ENCODE measurements at places on chromosomes 11 and 22.

DNA sequence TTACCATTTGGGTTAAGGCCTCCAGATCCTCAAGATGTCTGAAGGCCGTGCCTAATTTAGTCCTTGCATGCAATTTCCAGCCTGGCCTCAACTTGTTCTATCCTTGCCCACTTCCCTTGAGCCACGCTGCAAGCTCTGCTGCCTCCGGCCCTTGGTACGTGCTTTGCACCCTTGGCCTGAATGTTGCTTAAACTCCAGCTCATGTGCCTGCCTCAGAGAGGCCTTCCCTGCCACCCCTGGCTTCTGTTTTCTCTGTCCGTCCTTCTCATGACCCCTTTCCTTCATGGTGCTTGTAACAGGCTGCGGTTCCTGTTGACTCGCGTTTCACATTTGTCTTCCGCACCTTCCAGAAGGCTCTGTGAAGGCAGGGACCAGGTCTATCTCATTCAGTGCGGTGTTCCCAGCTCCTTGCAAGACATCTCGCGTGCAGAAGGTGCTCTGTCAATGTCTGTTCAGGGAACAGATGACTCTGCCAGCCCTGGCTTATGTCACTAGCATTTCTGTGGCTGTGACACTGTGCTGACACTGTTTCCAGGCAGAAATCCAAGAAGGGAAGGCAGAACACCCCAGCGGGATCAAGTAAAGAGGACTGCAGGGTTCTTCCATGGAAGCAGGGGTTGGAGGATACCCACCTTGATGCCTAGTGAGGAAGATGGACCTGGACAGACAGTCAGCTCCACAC is 61.8 kb downstream of the FBLN1 start:
- no peak for DNase-seq

DNA sequence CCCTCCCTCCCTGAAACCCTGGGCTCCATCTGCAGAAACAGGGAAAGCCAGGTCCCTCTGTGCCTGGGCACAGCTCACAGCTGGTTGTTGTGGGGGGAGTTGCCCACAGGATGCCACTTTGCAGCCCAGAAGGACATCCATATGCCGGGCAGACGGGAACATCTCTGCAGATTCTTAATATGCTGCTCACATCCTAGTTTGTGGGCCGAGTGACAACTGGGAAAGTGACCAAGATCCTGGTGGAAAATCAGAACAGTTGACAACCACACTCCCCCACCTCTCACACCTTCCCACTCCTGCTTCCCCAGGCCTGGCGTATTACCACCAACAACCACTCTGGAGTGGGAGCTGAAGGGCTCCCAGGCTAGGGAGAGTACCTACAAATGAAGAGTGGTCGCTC is 7.3 kb upstream of the SCGB1A1 start:
- no peak for DNase-seq

GRCh38 chr11:59574932-59575502 is 40.6 kb downstream of the OSBP start:
- no peak for DNase-seq

DNA sequence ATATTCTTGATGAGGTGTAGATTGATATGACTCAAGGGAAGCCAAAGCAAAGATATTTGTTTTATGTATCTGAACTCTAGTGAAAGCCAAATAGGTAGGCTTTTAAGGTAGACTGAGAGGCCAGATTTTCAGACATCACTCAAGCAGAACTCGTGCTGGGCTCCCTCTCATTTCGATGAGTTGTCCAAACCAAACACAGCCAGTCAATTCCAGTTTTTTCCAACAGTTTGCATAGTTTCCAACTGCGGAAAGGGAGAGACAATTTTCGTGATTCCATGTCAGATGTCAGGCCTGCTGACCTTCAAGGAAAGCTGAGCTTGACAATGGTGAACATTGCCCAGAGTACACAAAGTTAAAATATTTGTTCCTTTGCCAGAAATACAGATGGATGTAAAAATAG is 110.9 kb upstream of the MPPED2 start:
- no peak for DNase-seq

DNA sequence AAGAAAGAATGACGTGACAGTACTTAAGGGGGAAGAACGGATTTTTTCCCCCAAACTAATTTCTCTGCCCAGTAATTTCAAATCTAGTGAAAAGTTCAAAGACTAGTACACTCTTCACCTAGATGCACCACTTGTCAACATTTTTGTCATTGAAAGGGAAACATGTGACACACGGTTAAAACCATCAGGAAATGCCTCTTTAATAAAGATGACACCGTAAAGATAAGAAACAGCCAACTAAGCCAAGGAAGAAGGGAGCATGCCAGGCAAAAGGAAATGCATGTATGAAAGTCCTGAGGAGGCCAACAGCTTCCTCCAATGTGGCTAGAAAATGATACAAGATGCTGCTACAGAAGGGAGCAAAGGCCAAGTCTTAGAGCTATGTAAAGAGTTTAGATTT is 49.4 kb downstream of the RSF1 start:
- DNase-seq = no peak

DNA sequence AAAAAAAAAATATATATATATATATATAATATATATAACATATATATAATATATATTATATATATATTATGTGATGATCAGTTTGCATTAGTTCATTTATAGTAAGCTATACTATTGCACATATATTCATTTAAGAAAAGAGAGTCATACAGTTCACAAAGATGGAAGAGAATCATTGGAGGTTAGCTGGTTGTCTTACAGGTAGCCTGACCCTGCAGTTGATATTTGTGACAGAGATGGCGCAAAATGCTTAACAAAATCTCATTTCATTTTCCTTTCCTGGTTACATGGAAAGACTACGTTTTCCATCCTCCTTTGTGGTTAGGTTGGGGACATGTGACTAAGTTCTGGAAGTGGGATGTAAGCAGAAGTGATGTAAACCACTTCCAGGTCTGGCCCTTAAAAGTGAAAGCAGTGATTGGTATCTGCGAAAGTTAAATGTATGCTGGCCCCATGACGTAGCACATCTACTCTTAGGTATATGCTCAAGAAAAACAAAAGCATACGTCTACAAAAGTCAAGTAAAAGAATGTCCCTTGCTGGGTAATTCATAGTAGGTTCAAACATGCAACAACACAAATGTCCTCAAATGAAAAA is 7.2 kb upstream of the TMEM135 start:
- DNase-seq = peak; percentile 97

- DNase-seq = no peak
Observed at GRCh38 chr11:125228445-125228844, 63.9 kb downstream of the PKNOX2 start.

GRCh38 chr11:34631737-34632104 is 10.8 kb downstream of the EHF start:
- DNase-seq = no peak

- no peak for DNase-seq
Observed at GRCh38 chr11:131136486-131136885, 220.2 kb upstream of the SNX19 start.

DNA sequence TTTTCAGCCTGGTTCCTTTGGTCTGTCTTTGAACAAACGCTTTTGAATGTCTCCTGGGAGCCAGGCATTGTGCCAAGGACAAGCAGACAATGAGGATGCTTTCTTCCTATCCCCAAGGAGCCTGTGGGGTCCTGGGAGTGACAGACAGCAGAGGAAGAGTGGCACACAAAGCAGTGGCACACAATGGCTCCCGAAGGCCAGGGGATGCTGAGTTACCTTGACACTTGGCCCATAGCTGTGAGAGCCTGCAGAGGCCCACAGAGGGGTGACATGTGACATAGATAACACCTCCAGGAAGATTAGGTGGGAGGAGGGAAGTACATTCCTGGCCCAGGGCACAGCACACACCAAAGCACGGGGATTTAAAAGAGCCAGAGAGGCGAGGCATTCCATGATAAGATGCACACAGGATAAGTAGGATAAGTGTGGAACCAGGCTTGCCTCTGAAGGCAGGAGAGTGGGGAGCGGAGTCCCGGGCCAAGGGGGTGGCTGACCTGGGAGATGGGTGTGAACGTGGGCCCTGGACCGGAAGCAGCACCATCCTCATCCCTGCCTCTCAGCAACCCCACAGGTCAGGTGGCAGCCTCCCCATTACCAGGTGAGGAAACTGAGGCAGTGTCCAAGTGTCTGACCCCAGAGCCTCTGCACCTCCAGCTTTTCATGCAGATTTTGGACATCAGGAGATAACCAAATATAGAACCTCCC is 6.3 kb downstream of the UPB1 start:
- no peak for DNase-seq

DNA sequence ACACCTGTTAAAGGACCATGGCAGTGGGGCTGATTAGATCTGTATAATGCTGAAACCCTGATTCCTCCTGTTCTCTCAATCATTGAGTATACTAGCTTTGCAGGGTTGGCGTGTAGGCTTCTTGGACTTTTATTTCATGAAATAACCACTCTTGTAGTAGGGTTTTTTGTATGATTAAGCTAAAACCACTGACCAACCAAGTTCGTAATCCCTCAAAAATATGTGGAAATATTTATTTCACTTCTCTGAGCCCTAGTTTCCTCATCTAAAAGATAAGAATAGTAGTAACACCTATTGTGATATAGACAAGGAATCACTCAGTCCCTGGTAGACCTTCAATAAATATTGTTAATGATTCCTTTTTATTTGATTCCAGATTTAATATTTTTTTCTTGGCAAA is 4.2 kb downstream of the API5 start:
- no peak for DNase-seq

DNA sequence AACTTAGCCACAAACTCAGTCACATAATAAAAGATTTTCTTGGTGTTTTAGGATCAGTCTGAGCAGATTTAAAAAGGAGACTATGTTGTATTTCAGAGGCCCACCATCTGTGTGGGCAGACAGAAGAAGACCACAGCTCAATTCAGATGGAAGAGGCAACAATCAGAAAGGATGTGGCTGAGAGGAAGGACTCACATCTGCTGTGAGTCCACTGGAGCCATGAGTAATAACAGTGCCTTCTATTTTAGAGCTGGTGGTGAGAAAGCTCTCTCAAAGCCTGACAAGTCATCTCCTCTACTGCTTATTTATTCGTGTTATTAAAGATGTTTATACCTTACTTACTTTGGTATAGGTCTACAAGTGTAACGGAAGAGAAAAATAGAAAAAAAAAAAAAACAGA is 357.2 kb downstream of the OPCML start:
- DNase-seq = no peak

DNA sequence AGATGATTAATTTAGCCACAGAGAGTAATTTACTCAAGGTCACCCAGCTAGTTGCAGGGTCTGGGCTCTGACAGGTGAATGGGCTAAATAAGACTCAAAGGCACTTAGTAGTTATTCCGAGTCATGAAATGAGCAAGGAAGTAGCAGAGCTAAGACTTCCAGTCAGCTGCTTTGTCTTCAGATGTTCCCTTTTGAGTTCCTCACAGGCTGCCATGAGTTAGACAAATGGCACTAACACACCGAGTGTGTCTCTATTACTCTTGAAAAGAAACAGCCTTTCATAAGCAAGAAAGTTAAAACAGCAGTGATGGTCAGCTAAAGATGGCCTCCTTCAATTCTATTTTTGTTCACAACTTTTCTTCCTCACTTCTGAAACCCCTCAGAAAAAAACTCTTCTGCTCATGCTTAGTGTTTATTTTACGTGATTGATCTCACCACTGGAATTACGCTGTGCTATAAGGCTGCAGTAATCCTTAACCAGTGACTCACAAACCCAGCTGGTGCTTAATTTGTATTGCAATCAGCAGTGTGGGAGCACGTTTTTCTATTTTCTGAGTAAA is 389.1 kb downstream of the AASDHPPT start:
- DNase-seq = no peak

DNA sequence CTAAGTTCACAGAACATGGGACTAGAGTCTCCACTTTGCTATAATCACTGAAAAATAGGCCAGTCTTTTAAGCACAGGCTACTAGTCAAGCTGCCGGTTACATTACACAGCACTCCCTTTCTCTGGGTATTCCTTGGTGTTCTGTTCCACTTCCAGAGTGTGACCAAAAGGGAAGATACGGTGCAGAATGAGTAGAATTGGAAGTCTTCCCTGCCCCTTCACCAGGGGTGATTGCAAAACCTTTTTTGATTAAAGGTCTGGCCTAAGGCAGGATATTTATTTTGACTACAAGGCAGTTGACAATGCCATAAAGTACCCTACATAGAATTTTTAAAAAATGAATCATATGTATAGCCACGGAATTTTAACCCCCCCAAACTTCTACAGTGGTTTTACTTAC is 59.6 kb upstream of the ADORA2A start:
- DNase-seq = no peak

DNA sequence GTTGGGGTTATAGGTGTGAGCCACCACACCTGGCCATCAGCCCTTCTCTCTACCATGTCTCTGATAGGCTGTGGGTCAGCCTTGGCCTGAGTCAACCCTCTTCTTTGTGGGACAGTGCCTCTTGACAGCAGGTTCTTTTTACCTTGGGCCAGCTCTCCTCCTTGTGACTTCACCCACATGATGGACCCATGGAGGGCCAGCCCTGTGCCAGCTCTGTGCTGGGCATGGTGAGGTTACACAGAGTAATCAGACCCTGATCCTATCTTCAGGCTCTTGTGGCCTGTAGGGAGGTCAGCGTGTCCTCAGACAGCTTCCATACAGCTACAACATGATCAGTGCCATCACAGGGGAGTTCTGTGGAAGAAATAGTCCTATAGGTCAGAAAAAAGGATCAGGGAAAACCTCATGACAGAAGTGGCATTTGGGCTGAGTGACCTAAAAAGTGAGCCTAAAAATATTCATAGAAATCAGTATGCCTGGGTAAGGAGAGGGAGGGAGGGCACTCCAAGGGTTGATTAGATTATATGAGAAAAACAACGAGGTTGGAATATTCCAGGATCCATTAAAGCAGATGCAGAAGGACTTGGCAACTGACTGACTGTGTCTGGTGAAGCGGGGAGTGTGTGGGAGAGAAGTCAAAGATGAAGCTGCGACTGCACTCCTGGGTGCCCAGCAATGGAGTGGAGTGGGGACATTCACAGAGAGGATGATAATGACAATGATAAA is 17.1 kb downstream of the OTOG start:
- DNase-seq = no peak

- no peak for DNase-seq
Observed at GRCh38 chr22:25039255-25039654, 86.7 kb downstream of the KIAA1671 start.

GRCh38 chr11:1556278-1556902 is 15.7 kb downstream of the DUSP8 start:
- DNase-seq = no peak

DNA sequence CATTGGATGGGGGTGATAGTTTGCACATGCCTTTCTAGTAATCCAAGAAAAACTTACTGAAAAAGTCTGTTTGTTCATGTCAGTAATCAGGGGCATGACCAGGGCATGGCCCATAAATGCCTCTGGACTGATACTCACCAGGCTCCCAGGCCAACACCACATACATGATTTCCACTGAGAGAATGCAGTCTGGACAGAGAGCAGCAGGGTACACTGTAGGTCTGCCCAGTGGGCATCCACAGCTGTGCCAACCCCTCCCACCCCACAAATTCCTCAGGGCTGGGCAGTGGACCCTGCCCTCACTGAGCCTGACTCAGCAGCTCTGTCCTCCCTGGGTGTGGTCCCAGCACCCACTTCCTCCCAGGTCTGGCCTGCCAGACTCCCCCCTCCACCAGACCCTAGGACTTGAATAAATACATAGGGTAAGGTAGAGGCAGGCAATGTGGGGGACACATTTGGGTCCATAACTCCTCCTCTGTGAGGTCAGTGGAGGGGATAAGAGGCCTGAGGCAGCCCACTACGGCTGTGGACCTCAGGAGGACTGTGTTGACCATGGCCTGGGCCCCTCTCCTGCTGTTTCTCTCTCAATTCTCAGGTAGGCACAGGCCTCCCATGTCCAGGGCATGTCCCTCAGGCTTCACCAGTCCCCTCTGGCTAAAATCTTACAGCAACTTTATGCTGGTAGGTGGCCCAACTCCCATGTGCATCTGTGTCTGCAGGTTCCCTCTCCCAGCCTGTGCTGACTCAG is 92.2 kb upstream of the TOP3B start:
- DNase-seq = no peak

Measured in OCI-M1 (cell line).